ENCODE measurements at places on chromosomes 12 and 14.

GRCh38 chr14:99133636-99134515, 138.1 kb downstream of the BCL11B start:
- DNase-seq, result no peak

DNA sequence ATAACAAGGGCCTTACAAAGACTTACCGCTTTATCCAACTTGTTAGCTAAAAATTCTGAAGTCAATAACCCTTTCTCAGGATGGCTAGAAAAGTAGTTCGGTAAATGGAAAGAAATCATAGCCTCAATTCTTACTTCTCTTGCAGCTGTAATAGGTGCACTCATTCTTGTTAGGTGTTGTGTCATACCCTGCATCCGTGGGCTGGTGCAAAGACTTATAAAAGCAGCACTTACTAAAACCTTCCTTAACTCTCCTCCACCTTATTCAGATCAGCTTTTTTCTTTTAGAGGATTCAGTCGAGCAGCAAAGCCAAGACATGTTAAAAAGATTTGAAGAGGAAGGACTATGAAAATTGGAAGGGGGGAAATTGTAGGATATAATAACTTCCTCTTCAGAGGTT, 238.2 kb upstream of the DIO3 start:
- no peak for DNase-seq

GRCh38 chr12:2057795-2058408, 5.1 kb downstream of the CACNA1C start:
- no peak for DNase-seq

GRCh38 chr12:55068416-55069010, 48.7 kb downstream of the NEUROD4 start:
- DNase-seq, result no peak

- no peak for DNase-seq
Measured at GRCh38 chr12:33180918-33181317, 258.7 kb downstream of the SYT10 start.

GRCh38 chr12:17333287-17333686, 727.3 kb upstream of the LMO3 start:
- DNase-seq, result no peak

DNA sequence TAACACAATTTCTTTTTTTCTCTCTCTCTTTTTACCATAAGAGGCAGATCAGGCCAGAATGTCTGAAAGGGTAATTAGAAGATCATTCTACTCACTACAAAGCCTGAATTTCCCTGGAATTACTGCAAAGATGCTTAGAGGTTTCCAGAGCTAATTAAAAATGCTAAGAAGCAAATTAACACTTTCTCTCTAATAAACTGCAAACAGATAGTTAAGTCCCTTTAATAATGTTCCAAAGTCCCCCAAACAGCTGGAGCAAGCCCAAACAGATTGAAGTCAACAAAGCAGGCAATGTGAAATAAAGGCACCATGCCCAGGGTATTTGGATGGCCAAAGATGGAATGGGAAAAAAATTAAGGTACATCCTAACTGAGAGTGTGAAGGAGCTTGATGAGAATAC, 208.8 kb upstream of the LRFN5 start:
- no peak for DNase-seq

- DNase-seq, result no peak
Measured at GRCh38 chr12:45276154-45276755, 60.4 kb downstream of the ANO6 start.

GRCh38 chr12:130632642-130633041, 83.5 kb downstream of the RIMBP2 start:
- DNase-seq, result no peak

DNA sequence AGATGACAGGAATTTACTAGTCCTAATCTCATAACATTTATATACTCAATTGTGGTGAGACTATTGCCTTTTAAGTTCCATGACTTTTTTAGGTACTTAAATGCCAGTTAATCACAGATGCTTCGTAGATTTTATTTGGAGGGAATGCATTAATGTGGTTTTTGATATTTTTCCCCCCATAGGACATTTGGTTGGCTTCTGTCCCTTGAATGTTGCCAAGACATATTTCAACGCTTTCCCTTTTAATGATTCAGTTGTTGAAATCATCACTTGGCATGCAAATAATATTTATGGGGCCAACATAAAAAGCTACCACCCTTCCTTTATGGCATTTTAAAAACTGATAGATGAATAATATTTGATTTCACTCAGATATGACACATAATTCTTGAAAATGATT, 172.1 kb downstream of the ACSS3 start:
- no peak for DNase-seq

DNA sequence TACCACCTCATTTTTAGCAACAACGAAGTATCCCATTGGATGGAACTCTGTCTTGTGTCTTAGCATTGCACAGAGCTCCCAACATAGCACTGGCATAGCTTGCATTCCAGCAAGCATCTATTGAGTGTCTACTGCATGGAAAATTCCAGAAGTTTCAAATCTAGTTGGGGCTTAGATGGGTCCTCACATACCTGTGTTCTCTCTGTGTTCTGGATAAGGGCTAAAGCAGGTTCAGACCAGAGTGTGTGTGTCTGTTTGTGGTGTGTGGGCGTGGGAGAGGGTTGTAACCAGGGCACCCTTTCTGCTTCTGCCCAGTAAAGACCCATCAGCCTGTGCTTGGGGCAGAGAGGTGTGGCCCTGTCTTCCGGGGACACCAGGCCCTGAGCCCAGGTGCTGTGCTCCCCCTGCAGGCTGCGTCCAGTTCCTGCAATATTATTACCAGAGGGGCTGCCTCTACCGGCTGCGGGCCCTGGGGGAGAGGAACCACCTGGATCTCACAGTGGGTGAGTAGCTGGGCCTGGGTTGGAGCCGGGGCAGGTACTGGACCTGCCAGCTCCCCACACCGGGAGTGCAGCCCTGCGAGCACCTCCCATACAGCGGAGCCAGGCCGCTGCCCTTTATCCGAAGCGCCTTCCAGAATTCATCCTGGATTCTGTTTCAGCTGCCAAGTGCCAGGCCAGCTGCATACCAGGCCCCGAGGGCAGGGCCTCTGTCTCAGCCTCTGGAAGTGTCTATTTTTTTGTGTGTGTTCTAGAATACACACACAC, 20.3 kb downstream of the RHOF start:
- peak; percentile 78 for DNase-seq

DNA sequence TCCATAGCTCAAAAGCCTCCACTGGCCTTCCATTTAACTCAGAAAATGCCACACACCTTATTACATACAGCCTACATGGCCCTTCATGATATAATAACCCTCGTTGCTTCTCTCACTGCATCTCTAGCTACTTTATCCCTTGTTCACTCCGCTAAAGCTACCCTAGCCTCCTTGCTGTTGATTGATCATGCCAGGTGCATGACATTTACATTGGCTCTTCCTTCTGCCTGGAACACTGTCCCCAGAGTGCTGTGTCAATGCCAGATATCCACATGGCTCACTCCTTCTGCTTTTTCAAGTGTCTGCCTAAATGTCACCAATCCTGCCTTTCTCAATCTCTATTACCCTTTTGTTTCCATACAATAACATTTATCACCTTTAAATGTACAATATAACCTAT, 58.3 kb downstream of the CAND1 start:
- no peak for DNase-seq

GRCh38 chr12:12564911-12565310, 2.2 kb upstream of the DUSP16 start:
- DNase-seq, result no peak

DNA sequence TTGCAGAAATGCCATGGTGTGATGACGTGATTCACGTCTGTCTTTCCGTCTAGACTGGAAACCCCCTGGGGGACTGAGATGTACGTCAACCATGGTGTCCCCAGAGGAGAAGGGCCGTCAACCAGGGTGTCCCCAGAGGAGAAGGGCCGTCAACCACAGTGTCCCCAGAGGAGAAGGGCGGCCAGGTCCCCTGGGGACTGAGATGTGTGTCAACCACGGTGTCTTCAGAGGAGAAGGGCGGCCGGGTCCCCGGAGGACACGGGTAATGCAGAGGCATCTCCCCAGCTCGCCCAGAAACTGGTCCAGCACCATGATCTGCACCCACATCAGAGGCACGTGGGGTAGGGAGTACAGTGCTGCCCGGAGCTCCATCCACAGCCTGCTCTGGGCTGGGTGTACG, 30.6 kb upstream of the GALNT9 start:
- peak; percentile 7 for DNase-seq

DNA sequence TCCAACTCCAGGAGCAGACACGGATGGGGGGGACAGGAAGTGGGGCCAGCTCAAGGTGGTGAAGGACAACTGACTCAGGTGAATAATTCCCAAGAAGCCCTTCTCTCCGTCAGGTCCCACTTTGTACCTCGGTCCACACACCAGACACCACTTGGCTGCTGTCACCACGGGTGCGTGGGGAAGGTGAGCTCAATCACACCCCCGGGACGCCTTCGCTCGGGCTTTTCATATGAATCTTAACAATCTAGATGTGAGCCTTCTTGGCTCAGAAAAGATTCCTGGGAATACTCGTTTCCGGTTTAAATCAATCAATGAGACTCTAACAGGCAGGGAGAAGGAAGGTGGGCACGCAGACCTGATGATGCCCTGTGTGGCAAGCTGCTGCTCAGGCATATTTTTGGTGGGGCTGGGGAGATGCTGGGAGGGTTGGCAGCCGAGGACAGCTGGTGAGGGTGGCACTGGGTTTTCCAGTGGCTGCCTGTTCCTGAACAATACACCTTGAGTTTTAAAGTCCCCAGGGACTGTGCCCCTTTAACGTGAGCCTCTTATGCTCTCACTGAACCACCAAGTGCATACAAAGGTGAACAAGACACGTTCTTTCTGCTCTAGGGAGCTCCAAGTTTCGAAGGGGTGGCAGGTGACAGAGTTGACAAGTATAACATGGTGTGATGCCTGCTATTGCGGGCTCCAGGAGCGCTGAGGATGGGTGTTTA, 5.1 kb downstream of the TESC start:
- DNase-seq, result no peak

DNA sequence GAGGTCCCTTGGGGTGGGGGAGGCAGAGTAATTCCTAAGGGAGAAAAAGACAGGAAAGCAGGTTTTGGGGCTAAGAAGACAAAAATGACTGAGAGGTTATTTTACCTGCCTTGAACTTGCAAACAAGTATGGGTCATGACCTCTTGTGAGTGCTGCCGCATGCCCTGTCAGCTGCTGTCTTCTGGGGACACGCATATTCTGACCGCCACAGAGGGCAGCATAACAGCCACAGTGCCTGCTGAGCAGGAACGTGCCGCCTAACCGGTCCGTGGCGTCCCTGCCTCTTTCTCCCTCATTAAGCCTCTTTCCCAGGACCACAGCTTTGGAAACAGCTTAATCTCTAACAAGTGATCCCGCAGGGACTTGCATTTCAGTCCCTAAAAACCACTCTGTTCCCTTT, 51.3 kb upstream of the KCNA1 start:
- no peak for DNase-seq

DNA sequence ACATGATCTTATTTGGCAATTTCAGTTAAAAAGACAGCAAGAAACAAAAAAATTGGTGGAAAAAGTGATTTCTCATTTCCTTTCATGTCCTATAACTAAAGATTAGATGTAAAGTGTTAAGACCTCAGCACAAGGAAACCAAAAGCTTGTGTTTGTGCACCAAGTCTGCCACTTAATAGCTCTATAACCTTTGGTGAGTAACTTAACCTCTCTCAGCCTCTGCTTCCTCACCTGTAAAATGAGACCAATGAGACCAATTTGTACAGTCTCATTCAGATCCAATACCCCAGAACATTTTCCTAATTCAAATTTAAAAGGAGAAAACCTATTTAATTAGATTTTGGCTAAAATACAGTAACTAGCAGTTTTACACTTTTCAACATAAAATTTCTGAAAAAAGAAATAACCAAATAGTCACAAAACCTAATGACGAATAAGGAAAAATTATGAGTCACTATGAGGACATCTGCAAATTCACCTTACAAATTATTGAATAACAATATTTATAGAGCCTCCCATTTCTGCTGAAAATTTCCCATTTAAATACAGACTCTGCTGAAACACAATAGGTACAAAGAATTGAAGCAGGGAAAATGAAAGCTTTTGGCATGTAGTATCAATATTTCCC, 71.1 kb downstream of the EPS8 start:
- DNase-seq, result no peak

DNA sequence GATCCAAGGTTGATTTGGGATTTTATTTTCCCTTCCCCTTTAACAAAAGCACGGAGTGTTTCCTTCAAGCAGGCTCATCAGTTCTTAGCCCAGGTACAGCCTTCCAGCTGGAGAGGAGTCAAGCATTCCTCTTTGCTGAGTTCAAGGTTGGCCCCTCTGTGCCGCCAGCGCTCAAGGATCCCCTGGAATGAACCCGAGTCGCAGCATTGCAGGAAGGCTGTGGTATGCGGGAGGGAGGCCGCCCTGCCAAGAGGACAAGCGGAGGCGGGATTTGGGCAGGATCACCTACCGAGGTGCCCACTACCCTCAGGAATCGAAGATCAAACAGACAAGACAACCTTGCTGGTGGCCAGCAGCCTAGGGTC, 53.9 kb upstream of the NCOR2 start:
- DNase-seq, result no peak

DNA sequence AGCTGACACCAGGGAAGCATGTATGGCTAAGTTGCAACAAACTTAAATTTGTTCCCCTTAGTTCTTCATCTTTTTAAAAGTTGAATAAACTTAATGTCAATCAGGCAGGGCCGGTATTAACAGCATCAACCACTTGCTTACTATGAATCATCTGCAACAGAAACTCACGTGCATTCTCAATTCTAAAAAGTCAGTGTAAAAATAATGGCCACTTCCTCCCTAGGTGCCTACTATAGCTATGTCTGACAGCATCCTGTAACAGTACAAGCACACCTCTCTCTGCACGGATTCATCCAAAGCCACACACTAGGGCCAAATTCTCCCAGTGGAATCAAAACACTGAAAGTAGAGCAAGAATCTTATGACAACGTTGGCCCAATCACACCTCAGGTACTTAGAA, 48.6 kb downstream of the PPP1R36 start:
- DNase-seq, result no peak

- DNase-seq, result no peak
Measured at GRCh38 chr14:55356913-55357312, 54.7 kb downstream of the ATG14 start.

All from activated naive CD4-positive, alpha-beta T cell treated with anti-CD3 and anti-CD28 coated beads, Interleukin-2, amount 50 U/mL, for 16 hours (primary cell).